Cortex of kidney (tissue), 1 donor: ENCODE measurements at places on chromosomes 7 and 10.

GRCh38 chr7:151172273-151173141 is 5.0 kb upstream of the GBX1 start:
- DNase-seq = no peak

DNA sequence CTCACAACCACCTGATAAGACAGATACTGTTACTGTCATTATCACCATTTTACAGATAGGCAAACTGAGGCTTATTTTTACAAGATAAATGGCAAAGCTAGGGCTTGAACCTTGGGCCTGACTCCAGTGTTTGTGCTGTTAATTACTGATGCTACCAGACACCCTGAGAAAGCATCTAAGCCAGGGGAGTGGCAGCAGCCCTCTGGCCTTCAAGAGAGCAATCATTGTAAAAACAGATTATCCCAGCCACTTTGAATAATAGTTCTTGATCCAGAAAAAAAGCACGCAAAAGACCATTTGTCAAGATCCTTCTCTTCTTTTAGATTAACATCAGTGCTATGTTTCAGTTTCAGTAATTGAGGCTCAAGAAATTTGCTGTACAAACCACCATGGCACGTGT is 109.5 kb downstream of the PLCE1 start:
- no peak for DNase-seq

- DNase-seq = no peak
Measured at GRCh38 chr7:22660293-22660692, 66.7 kb upstream of the IL6 start.

DNA sequence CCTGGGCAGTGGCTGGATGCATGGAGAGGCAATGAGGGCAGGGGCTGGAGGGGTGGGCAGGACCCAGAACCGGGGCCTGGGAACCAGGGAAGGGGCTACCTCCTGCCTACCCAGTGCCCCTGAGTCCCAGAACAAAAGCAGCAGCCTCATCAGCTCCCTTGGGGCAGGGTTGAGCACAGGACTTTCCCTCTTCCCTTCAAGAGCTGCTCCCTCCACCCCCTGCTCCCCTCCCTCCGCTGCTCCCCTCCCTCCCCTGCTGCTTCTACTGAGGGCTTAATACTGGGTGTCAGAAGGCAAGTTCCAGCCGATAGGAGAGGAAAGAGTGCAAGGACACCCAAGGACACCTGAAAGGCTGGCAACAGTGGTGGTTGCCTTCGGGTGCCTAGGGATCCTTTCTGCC is 28.2 kb upstream of the INMT start:
- DNase-seq = no peak

DNA sequence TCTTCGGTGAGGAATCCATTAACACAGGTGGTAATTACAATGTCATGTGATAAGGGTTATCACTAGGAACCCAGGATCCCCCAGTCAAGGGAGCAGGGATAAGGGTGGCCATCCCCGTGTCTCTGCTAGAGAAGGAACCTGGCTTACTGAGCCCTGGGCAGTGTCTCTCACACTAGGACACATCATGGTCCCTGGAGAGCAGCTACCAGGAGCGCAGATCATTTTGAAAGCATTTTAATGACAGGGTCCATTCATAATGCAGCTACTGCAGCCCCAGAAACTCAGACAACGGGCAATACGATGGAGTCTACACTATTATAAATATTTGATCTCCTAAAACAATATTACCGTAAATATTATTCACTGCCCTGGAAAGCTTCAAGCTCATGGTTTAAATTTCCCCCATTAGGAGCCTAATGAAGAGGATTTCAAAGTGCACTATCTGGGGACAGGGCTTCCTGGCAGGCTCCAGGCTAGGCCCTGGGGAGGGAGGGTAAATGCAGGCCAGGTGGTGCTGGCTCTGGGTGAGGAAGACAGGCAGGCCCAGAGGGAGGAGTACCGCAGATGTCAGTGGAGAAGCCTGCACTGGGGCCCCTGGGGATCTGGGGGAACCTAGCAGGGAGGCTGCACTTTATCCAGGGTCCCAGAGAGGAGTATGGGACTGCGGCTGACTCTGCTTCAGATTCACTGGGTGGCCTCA is 52.6 kb upstream of the LOXL4 start:
- no peak for DNase-seq

- no peak for DNase-seq
Measured at GRCh38 chr10:15725603-15726002, 5.9 kb upstream of the ITGA8 start.

GRCh38 chr7:116231949-116232348 is 21.6 kb downstream of the TES start:
- DNase-seq = no peak

- no peak for DNase-seq
Measured at GRCh38 chr10:36730316-36730715, 395.1 kb upstream of the ANKRD30A start.

DNA sequence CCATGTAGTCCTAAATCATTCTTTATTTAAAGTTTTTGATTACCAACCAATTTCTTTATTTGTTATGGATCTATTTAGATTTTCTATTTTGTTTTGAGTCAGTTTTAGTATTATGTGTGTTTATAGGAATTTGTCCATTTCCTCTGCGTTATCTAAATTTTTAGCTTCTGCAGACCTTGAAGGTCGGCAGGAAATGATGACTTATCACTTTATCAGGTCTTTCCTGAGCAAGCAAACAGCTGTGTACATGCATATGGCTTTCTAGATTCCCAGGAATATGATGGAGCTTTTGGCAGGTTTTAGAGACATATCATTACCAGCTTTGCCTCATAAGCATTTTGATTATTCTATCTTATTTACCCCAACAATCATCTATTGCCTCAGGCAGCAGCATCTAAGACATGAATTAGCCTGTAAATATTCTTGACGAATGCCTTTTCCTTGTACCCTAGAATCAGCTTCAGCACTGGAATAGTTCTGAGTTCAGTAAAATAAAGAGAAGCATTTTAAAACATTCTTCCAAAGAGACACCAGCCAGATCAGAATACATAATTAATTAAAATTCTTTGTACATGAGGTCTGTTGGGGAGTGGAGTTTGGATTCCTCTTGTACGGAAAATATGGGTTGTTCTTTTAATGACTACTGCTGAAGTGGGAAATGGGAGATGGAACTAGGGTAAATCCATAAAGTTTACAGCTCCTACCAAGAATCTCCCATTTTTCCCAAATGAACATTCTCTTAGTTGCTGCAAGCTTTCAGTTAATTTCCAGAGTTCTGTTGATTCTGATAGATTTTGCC is 408.8 kb upstream of the SEMA3C start:
- DNase-seq = no peak

DNA sequence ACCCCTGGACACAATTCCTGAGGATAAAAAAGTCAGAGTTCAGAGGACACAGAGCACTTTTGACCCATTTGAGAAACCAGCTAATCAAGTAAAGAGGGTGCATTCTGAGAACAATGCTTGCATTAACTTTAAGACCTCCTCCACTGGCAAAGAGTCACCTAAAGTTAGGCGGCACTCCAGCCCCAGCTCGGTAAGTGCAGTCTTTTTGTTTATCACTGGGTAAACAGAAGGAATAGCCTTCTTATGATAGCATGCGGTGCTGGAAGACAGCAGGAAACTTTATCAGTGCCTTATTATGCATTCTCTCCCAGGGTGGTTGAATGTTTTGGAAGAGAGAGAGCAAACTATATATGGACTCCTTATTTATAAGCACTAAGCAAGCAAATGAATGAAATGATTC is 130.5 kb downstream of the CDK14 start:
- DNase-seq = no peak

- no peak for DNase-seq
Measured at GRCh38 chr7:137798073-137798763, 48.6 kb downstream of the DGKI start.

- no peak for DNase-seq
Measured at GRCh38 chr7:128827971-128828711, 2.1 kb upstream of the FLNC start.

DNA sequence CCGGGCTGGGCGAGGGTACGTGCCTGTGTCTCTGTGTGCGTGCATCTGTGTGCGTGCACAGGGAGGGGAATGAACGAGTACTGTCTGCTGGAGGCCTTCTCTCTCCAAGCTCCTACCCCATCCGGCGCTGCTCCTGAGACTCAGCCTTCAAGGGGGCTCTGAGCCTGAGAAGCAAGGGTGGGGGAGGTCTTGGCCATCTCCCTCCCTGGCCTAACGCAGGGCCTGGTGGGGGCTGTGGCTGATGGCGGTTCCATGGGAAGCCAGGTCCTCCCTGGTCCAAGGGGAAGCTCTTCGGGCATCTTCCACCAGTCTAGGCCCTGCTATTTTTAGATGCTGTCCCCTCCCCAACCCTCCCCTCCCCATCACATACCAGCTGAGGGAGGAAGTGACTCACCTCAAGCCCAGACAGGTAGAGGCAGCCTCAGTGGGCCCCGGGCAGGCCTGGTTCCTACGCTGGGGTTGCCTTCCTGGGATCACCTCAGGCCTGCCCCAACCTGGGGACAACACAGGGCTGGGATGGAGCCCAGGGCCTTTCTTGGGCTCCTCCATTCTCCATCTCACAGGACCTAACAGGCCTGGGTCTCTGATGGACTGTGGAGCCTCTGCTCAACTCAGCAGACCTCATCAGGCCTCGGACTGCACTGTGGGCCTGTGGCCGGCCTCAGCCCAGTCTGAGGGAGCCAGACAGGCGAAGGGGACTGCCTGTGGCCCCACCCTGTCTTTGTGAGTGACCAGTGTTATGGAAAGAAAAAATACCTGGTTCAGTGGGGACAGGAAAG is 32.2 kb downstream of the DNAJB12 start:
- no peak for DNase-seq

GRCh38 chr10:104300736-104301292 is 31.8 kb downstream of the GSTO2 start:
- no peak for DNase-seq
